ENCODE measurements at places on chromosomes 12 and 14.

- DNase-seq = peak; percentile 66
Measured at GRCh38 chr14:67358924-67359774, 455 bp downstream of the ATP6V1D start.

DNA sequence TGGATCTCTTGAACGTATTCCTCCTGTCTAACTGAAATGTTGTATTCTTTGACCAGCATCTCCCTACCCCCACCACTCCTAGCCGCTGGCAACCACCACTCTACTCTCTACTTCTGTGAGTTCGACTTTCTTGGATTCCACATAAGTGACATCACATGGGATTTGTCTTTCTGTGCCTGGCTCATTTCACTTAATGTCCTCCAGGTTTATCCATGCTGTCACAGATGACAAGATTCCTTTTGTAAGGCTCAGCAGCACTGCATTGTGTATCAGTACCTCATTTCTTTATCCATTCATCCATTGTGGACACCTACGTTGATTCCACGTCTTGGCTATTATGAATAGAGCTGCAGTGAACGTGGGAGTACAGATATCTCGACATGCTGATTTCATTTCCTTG, 10.5 kb downstream of the PRKAB1 start:
- no peak for DNase-seq

DNA sequence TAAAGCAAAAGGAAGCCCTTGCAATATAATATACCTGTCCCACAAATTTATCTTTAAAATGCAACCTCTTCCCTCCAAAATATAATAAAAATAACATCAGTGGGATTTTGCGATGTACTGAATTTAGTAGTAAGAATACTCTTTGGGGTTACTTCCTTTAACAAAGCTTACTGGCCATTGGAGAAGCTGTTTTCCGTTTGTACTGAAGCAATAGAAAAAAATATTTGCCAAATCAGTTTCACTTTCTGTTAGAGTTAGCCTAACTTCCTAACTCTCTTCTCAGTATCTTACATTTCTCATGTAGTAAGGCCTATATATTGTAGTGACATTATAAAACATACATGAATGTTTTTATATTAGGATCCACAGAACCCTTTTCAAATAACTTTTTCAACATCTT, 3.7 kb downstream of the MAX start:
- no peak for DNase-seq

GRCh38 chr14:28382444-28383190, 384.0 kb upstream of the FOXG1 start:
- peak; percentile 85 for DNase-seq

DNA sequence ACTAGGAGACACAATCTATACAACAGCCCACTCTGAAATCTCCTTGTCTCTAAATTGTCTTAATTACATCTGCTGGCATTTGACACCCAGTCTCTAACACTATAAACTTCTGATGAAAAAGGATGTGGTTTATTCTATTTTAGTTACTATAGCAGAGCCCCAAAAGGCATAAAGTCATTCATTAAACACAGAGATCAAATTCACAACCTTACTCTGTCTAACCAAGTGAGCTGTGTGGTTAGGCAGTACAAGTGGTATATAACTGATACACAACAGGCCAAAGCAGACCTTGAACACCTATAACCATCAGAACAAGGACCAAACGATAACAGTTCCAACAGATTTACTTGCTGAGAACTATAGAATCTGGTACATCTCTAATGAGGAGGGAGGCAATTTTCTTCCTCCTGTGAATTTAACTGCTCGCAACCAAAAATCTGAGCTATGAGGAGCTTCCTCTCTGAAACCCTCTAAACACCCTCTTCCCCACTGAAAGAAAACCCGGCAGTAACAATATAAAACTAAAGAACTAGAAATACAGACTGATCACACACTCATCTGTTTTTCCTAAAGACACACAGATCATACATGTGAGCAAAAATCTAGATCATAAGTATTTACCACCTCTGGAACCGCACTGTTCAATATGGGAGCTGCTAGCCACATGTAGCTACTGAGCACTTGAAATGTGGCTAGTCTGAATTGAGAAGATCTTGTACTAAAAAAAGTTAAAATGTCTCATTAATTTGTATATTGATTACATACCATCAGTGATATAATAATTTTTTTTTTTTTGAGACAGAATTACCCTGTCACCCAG, 17.7 kb downstream of the SPPL3 start:
- DNase-seq = no peak

GRCh38 chr12:79761341-79761740, 70.6 kb upstream of the PAWR start:
- no peak for DNase-seq

GRCh38 chr14:28773861-28774691, 7.5 kb downstream of the FOXG1 start:
- DNase-seq = no peak

GRCh38 chr12:8629486-8630033, 16.9 kb upstream of the AICDA start:
- DNase-seq = peak; percentile 96

DNA sequence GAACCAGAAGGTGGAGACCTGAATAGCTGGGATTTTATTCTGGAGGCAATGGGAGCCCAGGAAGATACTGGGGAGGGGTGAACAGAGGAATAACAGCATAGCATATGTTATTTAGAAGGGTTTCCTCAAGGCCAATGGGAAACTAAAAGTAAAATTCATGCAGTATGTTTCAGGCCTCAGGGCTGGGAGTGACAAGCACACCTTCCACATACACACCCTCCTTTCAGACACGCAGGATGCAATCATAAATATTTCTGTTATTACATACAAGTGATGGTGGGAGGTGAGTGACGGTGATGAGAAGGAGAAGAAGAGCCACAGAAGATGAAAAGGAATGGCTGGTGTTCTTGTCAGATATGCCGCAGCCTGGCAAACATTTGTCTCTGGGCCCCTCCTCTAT, 106.1 kb upstream of the FLRT2 start:
- DNase-seq = no peak

DNA sequence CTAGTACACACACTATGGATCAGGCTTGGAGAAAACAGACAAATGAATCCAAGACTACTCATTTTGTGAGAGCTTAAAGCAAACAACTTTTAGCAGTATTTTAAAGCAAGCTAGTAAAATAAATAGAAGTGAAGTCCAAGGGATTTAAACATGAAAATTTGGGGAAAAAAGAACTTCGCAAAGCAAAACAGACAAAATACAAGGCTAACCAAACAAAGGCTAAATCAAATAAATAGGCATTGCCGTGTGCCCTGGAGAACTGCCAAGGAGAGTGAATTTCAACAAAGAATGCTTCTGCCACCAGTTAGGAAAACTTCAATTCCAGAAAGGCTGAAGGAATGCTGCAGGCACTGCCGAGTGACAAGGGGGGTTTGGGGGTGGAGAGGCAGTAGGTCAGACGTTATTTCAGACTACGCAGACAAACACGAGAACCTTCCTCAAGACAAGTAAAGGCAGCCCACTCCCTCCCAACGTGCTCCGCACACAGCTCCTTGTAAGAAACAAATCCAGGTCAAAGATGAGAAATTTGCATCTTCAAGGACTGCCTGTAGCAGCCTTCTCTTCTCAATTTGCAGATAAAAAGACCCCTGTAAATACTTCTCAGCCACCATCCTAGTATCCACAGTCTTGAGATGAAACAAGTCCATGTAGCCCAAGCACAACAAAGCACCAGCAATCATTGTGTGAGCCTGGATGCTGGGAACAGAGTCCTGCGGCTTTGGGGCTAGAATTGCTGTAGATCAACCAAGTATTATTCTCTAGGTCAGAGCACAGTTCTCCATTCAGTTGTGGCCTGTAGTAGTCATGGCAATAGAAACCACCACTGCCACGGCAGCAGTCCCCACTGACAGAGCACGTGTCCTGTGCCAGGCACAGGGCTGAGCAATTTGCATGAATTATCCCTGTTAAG, 43.3 kb downstream of the EFCAB11 start:
- DNase-seq = peak; percentile 91

- no peak for DNase-seq
Measured at GRCh38 chr12:94318181-94318580, 141.5 kb downstream of the CEP83 start.

- DNase-seq = peak; percentile 28
Measured at GRCh38 chr12:79373896-79374499, 316.8 kb downstream of the PAWR start.

DNA sequence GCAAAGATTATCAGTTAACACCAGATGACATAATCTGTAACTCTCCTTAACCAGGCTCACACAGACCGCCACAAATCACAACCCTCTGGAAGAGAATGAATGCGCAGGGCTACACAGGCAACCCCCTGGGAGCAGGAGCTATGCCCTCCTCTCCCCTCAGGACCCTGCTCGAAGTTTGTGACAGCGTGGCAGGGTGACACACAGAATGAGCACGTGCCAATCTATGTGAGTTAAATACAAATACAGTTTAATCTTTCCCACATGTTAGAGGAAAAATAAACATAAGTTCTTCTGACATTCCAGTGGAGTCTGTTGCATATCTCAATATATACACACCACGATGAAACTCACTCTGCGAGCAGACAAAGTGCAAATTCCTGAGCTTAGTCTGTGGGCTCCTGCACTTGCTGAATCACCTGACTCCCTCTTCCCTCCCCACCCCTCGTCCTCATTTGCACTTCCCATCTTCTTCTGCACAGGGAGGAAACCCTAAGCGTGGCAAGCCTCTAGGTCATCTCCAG, 37.6 kb downstream of the BCAT1 start:
- peak; percentile 96 for DNase-seq

DNA sequence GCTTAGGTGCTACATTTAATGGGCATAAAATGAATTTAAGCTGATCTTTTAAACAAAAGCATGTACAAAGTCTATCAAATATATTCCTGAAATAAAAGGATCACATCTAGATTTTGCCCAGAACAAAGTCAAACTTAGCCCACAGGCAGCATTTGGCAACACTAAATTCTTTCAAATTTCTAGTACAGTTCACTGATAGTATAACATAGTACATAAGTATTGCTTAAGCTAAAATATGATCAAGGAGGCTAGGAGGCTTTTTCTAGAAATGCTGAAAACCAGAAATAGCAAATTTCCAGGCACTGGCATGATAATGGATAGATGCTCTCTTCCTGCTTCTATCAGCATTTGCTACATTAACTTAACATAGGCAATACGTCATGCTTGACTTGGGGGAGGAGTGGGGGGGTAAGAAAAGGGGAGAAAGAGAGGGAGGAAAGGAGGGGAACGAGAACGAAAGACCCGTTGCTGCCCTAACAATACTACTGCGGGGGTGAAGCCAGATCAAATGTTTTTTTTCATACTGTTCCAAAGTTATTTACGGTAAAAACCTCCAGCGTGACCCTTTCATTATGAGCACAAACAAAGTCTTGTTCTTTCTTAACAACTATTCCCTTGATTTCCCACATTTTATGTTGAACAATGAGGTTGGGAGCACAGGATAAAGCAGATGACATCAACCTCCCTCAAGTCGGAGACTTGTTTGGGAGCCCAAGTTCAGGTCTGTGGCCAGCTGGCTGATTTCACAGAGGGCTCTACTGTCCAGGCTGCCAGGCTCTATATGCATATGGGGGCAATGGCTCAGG, 10.6 kb downstream of the TMED10 start:
- DNase-seq = no peak

DNA sequence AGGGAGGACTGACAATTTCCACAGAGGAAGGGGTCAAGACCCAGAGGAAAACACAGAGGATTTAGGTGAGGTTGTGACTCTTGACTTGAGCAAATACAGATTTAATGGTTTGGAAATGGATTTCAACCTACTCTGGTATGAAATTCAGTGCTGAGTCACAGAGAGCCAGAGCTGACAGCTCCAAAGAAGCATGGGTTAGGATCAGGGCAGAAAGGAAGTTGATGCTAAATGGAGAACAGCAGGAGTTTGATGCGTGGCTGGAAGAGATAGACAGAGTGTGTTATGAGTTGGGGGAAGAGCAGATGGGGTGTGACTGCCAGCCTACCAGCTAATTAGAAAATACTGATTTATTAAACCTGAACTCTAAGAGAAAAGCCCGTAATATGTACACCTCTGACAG, 272.6 kb downstream of the FOXG1 start:
- no peak for DNase-seq

- no peak for DNase-seq
Measured at GRCh38 chr14:98950353-98950895, 321.6 kb downstream of the BCL11B start.

DNA sequence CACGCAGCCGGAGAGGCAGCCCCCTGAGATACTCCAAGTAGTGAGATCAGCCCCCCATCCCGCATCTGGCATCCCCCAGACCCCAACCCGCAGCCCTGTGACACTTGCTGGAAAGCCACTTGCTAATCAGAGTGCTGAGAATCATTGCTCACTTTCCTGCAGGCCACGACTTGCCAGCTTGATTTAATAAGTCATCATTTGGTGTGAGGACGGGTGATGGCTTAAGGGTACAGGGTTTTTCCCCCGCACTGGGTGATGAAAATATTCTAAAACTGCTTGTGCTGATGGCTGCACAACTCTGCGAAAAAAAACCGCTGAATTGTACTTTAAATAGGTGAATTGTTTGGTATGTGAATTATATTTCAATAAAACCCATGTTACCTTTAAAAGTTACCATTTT, 171.2 kb downstream of the FOXN3 start:
- DNase-seq = no peak

DNA sequence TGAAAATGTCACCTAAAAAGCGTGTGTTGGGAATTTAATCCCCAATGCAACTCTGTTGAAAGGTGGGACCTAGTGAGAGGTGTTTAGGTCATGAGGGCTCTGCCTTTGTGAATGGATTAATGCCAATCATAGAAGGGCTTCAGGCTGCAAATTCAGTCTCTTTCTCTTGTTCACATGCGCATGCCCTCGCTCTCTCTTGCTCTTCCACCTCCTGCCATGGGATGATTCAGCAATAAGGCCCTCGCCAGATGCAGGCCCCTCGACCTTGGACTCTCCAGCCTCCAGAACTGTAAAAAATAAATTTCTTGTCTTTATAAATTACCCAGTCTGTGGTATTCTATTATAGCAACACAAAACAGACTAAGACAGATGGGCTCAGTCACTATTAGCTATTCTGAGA, 55.4 kb downstream of the PLXNC1 start:
- DNase-seq = no peak

- DNase-seq = no peak
Measured at GRCh38 chr14:56118611-56119181, 485 bp downstream of the PELI2 start.

GRCh38 chr12:26668847-26669246, 164.1 kb downstream of the ITPR2 start:
- DNase-seq = no peak

- DNase-seq = peak; percentile 23
Measured at GRCh38 chr14:77458249-77458950, 507 bp downstream of the AHSA1 start.

GRCh38 chr14:69259168-69259526, 811 bp upstream of the GALNT16 start:
- no peak for DNase-seq

- peak; percentile 74 for DNase-seq
Measured at GRCh38 chr12:92108651-92109050, 37.0 kb downstream of the BTG1 start.

GRCh38 chr14:76603713-76604112, 157.6 kb upstream of the VASH1 start:
- DNase-seq = no peak

GRCh38 chr12:6745741-6746525, 7.0 kb downstream of the MLF2 start:
- no peak for DNase-seq

- DNase-seq = no peak
Measured at GRCh38 chr14:93010522-93011140, 87.7 kb downstream of the CHGA start.
